ENCODE measurements at places on chromosomes 3 and 15.

DNA sequence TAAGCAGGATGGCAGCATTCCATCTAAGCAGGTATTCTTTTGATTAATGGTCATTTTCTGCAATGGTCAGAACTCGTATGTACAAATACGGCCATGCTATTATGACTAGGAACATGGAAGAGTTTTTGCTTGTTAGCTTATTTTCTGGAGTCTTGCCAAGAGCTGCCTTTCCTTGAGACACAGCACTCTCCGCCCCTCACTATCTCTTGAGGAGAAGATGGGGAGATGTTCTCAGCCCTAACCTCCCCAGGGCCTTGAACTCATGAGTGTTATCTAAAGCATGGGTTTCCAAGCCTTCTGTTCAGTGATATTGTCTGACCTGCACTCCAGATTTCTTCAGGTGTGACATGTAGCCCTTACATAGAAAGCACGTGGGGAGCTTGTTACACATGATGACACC is 65.9 kb upstream of the ACTC1 start:
- H3K4me1 ChIP-seq: peaks cover 2% of the 10 kb centered on the region
- no peak overlapping the region for H3K4me3 ChIP-seq
- no peaks in the 10 kb centered on the region for H3K27me3 ChIP-seq

- no peak for DNase-seq
- peaks cover 16% of the 10 kb centered on the region for H3K4me1 ChIP-seq
- H3K27ac ChIP-seq: no peak overlapping the region
Observed at GRCh38 chr3:24591661-24592555, 97.3 kb upstream of the THRB start.

- H3K27me3 ChIP-seq: no peaks in the 10 kb centered on the region
- H3K27ac ChIP-seq: no peak overlapping the region
- no peak overlapping the region for H3K4me3 ChIP-seq
- H3K36me3 ChIP-seq: peaks cover 8% of the 10 kb centered on the region
- peaks cover 36% of the 10 kb centered on the region for H3K4me1 ChIP-seq
- DNase-seq: no peak
Observed at GRCh38 chr3:32557640-32558352, 12.9 kb downstream of the DYNC1LI1 start.

- no peaks in the 10 kb centered on the region for H3K36me3 ChIP-seq
- H3K4me3 ChIP-seq: no peak overlapping the region
- no peak overlapping the region for H3K27ac ChIP-seq
- no peaks in the 10 kb centered on the region for H3K27me3 ChIP-seq
- no peaks in the 10 kb centered on the region for H3K4me1 ChIP-seq
Observed at GRCh38 chr3:183817639-183818038, 7.7 kb downstream of the MAP6D1 start.
